ENCODE measurements at places on chromosomes 1 and 21.

GRCh38 chr1:210360852-210361477 lies 32.3 kb downstream of the HHAT start:
- no peak for DNase-seq

DNA sequence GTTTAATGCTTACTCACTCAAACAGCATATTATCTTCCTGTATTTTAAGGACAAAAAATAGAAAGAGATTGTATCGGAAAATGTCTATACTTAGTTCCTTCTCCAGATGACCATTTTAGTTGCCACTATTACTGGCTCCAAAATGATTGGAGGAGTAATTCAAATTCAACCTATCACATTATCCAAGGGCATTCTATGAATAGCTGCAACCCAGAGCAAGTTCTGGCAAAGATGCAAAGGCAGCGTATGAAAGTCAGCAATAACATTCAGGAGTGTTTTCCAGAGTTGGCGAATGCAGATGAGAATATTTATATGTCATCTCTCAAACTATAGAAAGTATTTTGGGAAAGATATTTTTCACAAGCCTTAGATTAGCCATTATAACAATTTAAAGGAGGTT lies 389.8 kb upstream of the ADGRL2 start:
- no peak for DNase-seq

DNA sequence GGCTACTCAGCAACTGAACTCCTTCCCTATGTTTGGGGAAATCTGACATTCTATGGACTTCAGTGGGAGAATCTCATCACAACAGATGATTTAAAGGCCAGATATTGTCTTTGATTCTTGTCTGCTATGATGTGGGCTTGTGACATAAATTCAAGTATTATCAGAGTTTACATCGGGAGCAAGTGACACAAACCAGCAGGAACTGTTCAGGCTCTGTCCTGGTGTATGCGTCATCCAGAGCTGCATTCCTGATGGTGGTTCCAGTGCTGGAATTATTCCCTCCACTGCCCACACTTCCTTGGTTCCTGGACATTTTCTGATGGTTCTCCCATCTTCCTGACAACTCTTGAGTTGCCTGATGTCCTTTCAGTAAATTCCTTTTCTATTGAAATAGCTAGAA lies 10.8 kb upstream of the LSM10 start:
- DNase-seq, result no peak

- DNase-seq, result no peak
Measured at GRCh38 chr1:182570611-182570970, 18.5 kb downstream of the RNASEL start.

- DNase-seq, result peak; percentile 35
Measured at GRCh38 chr1:28602536-28603439, 10.7 kb downstream of the RAB42 start.

- DNase-seq, result no peak
Measured at GRCh38 chr1:151255381-151255780, 847 bp downstream of the PSMD4 start.

- no peak for DNase-seq
Measured at GRCh38 chr1:71285529-71285928, 204.7 kb upstream of the ZRANB2 start.

- peak; percentile 86 for DNase-seq
Measured at GRCh38 chr1:203534526-203534925, 40.6 kb downstream of the OPTC start.

DNA sequence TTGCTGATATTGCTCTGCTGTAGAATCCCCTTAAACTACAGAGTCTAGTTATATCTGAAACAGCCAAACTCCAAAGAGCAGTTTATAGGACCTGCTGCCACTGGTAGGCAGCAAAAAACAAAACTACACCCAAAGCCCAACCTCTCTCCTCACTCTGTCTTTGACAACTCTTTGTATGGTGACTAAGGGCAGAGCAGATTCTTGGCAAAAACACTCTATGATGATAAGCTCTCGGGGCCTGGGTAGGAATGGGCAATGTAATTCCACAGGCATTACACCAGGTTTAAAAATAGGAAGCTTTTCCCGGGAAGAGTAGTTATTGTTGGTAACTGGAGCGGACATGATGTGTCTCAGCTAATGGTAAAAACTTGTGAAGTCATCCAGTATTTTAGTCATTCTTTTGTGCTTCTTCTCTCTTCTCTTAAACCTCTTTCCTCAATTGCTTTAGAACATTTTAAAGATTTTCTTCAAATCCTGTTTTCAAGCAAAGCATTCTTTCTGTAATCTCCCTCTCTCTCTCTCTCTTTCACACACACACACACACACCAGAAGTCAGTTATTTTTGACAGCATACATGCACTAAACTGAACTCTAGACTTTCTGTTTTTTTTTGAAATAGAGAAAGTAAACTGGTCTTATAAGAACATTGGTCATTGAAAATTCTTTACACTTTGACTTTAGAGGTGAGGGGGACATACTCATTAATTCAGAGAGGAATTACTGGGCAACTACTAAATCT lies 193.5 kb downstream of the PAPPA2 start:
- no peak for DNase-seq

DNA sequence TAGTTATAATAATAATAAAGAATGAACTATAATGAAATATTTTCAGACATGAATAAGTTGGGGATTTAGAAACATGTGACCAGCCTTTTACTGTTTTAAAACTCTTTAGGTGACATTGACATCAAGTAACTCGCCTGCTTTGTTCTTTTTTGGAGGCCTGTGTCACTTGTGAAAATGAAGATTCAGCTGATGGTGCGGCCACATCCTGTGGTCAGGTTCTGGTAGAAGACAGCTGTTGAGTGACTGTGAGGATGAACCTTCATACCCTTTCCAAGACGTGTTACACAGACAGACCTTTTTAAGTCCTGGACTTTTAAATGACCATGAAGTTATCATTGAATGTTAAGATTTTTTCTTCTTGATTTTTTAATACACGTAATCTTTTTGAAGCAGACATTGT lies 10.3 kb downstream of the UTS2 start:
- DNase-seq, result no peak

DNA sequence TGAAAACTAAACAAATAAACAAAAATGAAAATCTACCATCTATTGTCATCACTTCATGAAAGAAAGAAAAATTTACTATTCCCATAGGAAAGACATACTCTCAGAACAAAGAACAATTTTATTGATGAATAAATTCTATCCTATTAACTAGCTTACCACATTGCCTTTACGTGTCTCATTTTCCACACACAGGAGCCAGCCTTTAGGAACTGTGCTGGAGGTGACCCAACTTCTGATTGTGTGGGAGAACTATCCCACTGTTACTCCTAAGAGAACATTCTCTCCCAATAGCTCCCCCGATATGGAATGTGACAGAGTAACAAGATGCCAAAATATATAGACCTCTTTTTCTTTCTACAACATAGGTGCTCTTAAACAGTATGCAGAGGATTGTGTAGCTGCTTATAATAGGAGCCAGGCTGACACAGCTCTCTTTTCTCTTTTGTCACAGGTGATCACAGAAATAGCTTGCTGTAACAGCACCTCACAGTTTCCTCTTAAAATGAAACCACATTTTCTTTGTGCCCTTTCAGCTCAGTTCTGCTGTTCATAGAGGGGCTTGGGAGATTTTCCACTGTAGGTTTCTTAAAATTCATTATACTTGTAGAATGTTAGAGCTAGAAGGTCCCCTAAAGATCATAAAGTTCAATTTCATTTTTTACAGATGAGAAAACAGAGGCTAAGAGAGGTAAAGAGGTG lies 35.5 kb downstream of the C21orf91 start:
- no peak for DNase-seq

DNA sequence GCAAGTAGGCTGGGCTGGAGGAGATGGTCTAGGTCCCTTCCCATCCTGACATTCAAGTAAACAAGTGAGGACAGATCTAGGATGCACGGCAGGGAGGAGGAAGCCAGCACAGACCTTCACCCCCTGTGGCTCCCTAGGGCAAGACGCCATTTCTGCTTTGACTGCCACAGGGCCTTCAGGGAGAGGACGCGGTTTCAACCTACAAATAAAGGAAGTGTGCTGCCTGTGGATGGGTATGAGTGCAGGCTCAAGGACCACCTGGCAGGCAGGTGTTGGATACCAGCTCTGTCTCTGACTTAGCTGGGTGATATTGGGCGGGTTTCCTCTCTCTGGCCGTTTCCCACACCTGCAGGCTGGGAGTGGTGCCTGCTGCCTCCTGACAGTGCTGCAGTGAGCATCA lies 16.2 kb downstream of the SLC2A1 start:
- no peak for DNase-seq

- no peak for DNase-seq
Measured at GRCh38 chr1:118145721-118146120, 39.3 kb downstream of the SPAG17 start.

DNA sequence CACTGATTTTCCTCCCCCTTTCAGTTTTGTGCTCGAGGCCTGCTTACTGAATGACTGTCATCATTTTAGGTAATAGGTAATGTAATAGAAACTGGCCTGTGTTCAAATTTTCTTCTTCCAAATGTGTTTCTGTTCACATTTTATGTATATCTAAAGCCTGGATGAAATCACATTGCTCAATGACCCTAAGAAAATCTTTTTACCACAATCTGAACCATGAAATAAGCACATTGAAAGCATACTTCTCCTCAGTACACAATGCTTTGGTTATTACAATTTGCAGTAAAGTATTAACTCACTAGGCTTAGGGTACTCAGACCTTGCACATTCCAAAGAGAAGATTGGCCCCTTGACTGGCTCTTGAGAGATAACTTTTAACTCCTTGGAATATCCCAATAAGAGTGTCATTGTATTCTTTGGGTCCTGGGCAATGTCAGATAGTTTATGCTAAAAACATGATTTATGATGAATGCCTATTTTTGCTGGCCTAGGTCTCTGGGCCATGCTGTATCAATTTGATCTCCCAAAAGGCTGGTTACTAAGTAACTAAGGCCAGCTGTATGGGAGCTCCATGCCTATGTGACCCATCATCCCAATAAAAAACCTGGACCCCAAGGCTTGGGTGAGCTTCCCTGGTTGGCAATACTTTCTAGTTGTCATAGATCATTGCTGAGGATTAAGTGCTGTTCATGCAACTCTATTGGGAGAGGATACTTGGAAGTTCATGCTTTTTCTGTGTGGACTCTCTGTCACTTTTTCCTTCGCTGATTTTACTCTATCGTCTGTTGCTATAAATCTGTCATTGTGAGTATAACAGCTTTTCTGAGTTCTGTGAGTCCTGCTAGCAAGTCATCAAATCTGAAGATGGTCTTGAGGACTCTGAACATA lies 293.9 kb downstream of the GRIK1 start:
- no peak for DNase-seq

GRCh38 chr1:11617314-11617713 lies 36.9 kb downstream of the FBXO2 start:
- DNase-seq, result peak; percentile 9

DNA sequence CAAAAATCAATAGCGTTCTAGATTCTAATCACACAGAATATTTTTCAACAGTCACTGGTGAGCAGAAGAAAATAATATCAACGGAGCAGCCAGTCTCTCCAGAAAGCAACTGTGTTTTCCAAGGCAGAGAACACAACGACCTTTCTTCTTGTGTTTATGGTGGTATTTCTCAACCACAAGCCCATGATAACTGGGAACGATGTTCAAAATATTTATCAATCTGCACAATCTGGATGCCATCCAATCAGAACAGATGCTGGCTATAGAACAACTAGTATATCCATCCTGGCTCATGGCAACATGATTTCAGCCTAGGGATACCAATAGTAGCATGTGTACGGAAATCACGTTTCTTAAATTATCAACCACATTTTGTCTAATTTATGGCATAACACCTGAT lies 162.7 kb upstream of the RUNX1 start:
- no peak for DNase-seq

GRCh38 chr1:2240270-2241156 lies 12.4 kb downstream of the SKI start:
- DNase-seq, result peak; percentile 65

DNA sequence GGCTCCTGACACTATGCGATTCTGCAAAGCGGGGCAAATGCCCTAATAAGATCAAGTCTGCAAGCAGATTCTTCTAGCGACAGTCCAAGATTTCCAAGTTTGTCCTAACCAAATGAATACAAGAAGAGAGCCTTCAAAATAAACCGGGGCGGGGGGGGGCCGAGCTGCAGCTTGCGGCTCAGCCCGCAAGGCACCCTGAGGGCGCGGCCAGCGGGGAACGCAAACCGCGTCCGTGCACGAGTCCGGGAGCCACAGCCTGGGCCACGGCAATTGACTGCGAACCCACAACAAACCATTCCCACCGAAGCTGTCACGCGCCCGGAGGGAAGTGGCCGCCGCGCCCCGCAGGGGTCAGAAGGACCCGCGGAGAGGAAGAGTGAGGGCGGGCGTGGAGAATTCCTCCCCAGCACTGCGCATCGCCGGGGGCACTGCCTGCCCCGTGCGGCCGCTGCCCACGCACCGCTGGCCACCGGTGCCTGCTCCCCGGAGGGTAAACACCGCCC lies 687 bp downstream of the TGFBR3 start:
- peak; percentile 33 for DNase-seq

GRCh38 chr1:8169364-8170058 lies 143.4 kb upstream of the ERRFI1 start:
- DNase-seq, result peak; percentile 53

GRCh38 chr1:97904534-97904933 lies 16.3 kb downstream of the DPYD start:
- DNase-seq, result no peak

DNA sequence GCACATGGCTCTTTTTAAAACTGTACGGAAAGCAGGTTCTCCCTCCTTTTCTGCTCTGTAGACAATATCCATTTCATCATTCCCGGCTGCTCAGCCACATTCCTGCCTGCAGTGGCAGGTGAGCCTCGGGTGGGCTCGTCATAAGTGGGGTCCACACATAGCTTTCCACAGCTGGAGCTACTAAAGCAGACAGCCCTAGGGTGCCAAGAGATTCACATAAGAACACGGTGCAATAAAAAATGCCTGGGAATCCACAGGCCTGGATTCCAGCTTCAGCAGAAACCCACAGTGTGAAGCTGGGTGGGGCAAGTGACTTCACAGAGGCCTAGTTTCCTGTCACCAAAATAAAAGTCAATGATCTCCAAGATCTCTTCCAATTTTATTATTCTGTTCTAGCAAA lies 96.4 kb downstream of the MIS18A start:
- no peak for DNase-seq

- peak; percentile 46 for DNase-seq
Measured at GRCh38 chr21:40143822-40144525, 276.7 kb downstream of the PCP4 start.
